ENCODE measurements at places on chromosomes 12 and 14. TPM values are rescaled to one million over a fixed set of nuclear protein-coding genes. Genes with fewer than 3 reads are reported as not detected.
A peak's percentile ranks its signal among the peaks of the same experiment; 100 is the strongest.

- DNase-seq = peak; percentile 91
These were observed 76.0 kb downstream of the ACACB start for GRCh38 chr12:109192358-109192757.

Gene GLIPR1L2
- total RNA-seq = 0.76 TPM

- no peak for DNase-seq
These were observed 36.2 kb upstream of the APPL2 start for GRCh38 chr12:105272152-105272551.

DNA sequence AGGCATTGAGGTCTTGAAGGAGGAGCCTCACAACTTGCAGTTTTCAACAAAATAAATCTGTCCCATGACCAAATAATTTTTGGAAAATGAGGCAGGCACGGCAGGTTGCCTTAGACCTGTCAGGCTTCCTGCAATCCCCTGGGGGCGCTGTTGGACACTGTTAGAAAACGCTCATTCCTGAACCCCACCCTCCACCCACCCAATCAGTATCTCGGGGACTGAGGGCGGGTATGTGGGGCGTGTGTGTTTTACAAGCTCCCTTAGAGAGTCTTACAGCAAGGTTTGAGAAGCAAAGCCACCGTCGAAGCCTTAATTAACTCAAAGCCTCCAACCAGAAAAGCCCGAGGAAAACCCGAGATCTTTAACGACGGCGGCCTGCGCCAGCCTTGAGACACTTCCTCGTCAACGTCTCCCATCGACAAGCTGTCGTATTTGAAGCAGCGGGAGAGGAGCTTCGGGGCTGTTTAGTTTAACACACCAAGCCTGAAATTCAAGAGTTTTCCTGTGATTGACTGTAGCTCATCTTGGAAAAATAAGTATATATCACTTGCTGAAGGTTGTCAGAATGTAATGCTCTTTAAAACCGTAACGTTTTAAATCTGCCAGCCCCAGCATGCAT lies 123.0 kb downstream of the GLT1D1 start:
- DNase-seq = no peak

- no peak for DNase-seq
These were observed 187.4 kb downstream of the DPF3 start for GRCh38 chr14:72706485-72706884.

DNA sequence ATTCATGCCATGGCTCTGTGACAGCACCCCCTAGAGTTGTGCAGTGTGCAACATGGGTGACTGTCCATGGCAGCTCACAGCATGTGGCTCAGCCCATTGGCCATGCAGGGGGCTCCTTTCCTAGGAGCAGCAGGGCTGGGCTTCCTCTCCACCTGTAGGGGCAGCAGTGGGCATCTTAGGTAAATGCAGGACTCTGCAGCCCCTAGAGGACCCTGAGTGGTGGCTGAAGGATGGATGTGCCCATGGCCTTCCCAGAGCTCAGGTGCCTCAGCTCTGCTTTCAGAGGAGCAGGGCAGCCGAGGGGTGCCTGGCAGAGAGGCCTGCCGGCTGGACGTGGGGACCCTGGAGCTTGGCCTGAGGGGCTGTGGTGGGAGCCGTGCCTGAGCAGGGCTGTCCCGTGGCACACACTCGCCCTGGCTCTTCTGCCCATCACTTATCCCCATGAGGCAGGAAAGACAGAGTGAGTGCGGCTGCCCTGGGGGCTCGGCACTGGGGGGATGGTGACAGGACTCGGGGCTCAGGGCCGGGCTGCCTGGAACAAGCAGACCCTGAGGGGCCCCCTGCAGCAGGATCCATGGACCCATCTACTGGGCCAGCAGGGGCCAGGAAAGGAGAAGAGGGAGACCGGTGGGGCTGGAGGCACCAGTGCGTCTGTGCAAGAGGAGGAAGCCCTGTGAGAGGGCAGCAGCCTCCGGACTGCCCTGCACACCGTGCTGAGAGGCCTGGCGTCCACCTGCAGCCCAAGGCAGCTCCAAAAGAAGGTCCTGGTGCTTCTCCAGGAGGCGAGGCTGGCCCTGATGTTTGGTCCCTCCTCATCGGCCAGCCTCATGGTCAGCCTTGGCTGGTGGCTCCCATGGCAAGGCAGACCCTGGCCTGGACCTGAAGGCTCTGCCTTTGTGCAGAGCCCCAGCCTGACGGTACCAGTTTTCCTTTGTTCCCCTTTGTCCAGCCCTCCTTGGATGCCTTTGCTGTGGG lies 7.6 kb downstream of the ADSS1 start:
- no peak for DNase-seq

Gene FGF6
- total RNA-seq = not detected
